Sigmoid colon (tissue), 7 donors: ENCODE measurements at places on chromosomes 2 and 18. TPM values are rescaled to one million over a fixed set of nuclear protein-coding genes. Genes with fewer than 3 reads are reported as not detected.

TMEM178A gene
- total RNA-seq: 6.1 TPM

RNF149 gene
- total RNA-seq: 40.0 TPM

TMEM131 gene
- total RNA-seq: 24.5 TPM

SNORC gene
- total RNA-seq: under 0.01 TPM

CRIM1 gene
- total RNA-seq: 148 TPM

GCG gene
- not detected for total RNA-seq

ARHGAP15 gene
- 5.7 TPM for total RNA-seq

VIT gene
- total RNA-seq: 16.5 TPM

CFAP53 gene
- total RNA-seq: not detected

TGFA gene
- 3.2 TPM for total RNA-seq

SCG2 gene
- total RNA-seq: 11.1 TPM

TUBA3D gene
- not detected for total RNA-seq

UGT1A8 gene
- total RNA-seq: not detected

SERPINB8 gene
- 2.2 TPM for total RNA-seq

POTEJ gene
- not detected for total RNA-seq

RUFY4 gene
- total RNA-seq: not detected

PROM2 gene
- 1.1 TPM for total RNA-seq

RFTN2 gene
- 8.4 TPM for total RNA-seq

ZC3H6 gene
- 27.1 TPM for total RNA-seq
